ENCODE measurements at places on chromosomes 6 and 20.
A peak's percentile ranks its signal among the peaks of the same experiment; 100 is the strongest.

- no peak for DNase-seq
Measured at GRCh38 chr6:25627001-25627400, 25.0 kb upstream of the SCGN start.

GRCh38 chr6:16436550-16436949 is 198.2 kb downstream of the GMPR start:
- no peak for DNase-seq

DNA sequence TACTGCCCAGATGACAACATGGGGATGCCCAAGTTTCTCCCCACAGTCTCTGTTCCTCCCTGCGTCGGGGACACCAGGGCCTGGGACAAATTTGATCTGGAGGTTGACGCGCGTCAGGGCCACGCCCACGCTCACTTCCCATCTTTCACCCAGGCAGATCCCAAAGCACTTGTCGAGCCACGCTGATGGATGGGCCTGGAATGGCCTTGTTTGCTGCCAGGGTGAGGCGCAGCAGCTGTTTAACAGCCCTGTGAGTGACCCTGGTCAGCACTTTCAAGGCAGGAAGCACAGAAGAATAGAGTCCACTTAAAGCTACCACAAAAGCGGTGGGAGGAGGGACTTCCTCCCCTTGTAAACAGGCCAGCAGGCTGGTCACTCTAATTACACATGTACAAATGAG is 324.7 kb upstream of the JARID2 start:
- DNase-seq = no peak

DNA sequence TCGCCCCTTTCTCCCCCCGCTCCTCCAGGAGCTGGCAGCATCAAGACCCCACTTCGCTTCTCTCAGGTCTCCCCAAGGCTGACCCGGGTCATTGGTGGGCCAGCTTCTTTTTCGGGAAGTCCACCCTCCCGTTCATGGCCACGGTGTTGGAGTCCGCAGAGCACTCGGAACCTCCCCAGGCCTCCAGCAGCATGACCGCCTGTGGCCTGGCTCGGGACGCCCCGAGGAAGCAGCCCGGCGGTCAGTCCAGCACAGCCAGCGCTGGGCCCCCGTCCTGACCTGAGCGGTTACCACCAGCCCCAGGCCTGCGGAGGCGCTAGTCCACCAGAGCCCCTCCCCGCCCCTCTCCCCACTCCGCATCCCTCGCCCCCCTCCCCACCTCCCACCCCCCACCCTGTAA is 1.0 kb downstream of the PPDPF start:
- DNase-seq = no peak

- DNase-seq = no peak
Measured at GRCh38 chr6:11668455-11668854, 110.1 kb downstream of the ADTRP start.

DNA sequence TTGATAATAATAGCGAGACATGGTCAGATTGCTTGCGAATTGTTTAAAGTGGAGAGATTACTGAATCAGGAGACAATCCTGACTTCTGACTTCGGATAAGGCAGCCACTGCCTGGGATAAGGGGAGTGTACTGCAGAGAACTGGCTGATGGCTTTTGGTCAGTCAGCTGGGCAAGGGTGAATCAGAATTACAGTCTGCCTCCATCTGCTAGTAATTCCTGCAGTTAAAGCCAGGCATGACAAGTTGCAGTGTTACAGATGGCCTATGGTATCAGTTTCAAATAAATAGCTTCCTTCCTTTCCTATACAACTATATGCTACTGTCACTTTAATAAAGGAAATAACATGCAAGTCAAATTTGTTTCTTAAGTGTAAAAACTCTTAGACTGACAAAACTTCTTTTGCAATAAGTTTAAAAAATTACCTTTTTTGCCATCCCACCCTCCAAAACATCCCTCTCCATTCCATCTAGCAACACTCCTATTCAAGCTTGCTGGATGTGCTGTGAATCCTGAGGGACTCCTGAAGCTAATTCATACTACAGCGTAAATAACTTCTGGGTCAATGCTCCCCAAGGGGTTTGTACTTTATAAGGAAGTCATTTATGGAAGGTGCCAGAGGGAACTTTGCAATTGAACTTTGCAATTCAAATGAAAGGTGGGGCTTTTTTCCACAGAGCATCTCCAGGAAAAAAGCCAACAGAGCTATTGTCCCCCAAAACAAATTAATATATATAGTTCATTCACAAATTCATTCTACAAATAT is 245.2 kb downstream of the ADGRB3 start:
- no peak for DNase-seq

GRCh38 chr20:57893366-57893999 is 183.7 kb upstream of the PMEPA1 start:
- DNase-seq = no peak

GRCh38 chr6:53361549-53362031 is 12.8 kb upstream of the ELOVL5 start:
- DNase-seq = peak; percentile 39

DNA sequence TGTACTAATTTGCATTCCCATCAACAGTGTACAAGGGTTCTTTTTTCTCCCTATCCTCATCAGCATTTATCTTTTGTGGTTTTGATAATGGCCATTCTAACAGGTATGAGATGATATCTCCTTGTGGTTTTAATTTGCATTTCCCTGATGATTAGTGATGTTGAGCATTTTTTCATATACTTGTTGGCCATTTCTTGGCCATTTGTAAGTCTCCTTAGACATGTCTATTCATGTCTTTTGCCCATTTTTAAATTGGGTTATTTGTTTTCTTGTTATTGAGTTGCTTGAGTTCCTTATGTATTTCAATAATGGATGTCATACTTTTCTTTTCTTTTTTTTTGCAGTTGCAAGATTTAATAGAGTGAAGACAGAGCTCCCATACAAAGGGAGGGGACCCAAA is 17.8 kb downstream of the FOXQ1 start:
- DNase-seq = no peak

DNA sequence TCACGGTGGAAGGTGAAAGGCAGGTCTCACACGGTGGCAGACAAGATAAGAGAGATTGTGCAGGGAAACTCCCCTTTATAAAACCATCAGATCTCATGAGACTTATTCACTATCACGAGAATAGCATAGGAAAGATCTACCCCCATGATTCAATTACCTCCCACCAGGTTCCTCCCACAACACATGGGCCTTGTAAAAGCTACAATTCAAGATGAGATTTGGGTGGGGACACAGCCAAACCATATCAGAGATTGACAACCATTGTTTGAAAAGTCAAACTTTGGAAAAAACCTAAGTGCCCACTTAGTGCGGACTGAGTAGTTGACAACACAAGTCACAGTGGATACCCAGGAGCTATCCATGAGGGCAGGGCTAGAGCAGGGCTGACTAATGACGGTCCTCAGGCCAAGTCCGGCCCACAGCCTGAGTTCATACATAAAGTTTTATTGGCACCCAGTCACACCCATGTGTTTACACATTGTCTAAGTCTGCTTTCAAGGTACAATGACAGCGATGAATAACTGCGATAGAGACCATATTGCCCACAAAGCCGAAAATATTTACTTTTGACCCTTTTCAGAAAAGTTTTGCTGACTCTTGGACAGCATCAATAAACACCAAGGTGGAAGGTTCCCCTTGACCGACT is 33.8 kb upstream of the PMEPA1 start:
- no peak for DNase-seq

DNA sequence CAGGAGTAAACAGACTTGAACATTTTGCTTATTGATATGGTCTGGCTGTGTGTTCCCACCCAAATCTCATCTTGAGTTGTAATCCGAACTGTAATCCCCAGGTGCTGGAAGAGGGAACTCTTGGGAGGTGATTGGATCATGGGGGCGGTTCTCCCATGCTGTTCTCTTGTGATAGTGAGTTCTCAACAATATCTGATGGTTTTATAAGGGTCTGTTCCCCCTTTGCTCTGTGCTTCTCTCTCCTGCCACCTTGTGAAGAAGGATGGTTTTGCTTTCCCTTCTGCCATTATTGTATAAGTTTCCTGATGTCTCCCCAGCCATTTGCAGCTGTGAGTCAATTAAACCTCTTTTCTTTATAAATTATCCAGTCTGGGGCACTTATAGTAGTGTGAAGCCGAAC is 40.0 kb downstream of the MYLIP start:
- DNase-seq = peak; percentile 3

DNA sequence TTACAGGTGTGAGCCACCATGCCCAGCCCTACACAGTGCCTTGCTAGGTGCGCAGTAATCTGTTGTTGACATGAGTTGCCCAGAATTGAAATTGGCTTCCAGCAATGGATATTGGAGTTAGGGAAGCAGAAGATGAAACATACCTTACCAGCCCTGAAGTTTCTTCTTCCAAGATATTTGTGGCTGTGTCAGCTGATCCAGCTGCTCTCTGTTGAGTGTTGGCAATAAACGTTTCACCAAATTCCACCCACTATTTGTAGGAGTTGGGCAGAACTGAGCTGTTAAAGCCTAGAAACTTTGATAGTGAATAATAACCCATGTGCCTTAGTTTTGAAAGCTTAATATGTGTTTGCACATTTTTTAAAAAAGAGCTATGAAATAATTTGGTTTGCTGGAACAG is 218.2 kb upstream of the SNX9 start:
- DNase-seq = no peak

- no peak for DNase-seq
Measured at GRCh38 chr20:43941476-43942200, 27.0 kb downstream of the TOX2 start.

DNA sequence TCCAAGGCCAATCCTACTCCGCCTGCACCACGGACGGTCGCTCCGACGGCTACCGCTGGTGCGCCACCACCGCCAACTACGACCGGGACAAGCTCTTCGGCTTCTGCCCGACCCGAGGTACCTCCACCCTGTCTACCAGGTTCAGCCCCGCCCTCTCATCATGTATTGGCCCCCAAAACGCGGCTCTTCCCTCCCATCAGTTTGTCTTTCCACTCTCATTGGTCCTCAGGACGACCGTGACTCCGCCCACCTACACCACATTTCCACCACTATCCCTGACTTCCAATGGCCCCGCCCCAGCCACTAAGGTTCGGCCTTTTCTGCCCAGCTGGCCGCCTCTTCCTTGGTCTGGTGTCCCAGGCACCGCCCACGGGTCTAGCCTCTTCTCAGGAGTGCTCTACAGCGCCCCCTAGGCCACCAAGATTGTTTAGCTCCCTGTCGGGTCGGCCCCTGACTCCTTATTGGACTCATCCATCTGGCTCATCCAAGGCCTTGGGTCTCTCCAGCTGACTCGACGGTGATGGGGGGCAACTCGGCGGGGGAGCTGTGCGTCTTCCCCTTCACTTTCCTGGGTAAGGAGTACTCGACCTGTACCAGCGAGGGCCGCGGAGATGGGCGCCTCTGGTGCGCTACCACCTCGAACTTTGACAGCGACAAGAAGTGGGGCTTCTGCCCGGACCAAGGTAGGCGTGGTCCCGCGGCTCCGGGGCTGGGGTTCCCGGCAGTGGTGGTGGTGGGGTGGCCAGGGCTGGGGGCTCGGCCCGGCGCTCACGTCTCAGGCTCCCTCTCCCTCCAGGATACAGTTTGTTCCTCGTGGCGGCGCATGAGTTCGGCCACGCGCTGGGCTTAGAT is 3.1 kb downstream of the MMP9 start:
- peak; percentile 37 for DNase-seq

DNA sequence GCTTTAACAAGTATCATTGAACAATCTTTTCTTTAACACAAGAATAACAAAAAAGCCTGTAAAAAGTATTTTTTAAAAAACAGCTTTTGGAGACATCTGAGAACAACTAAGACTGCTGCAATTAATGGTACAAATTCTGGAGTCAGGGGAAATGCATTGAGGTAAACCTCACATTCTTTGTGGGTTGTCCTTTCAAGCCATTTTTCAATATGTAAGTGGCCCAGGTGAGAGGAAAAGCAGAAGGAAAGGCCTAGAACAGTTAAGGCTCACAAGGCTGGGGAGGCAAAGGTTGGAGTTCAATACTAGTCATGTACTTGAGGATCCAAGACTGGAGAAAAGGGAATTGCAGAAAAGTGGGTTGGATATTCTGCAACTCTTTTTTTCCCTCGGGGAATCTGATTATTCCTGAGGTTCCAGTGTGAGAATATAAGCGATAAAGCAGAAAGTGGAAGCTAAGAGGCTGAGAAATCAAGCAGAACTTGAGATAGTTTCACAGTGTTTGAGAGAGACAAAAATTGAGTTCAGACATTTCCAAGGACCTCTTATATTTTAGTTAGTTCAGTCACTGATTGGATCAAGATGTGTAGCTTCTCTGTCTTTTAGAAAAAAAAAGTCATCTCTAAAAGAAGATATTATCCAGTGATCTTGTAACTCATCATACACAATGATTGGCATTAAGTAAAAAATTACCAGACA is 25.0 kb upstream of the TXLNB start:
- DNase-seq = no peak

GRCh38 chr6:29938746-29939508 is 3.4 kb upstream of the HLA-A start:
- DNase-seq = no peak

GRCh38 chr6:41570259-41570615 is 24.1 kb downstream of the FOXP4 start:
- DNase-seq = no peak

All from HCEC 1CT (cell line).